ENCODE measurements at places on chromosomes 5 and 9. TPM values are rescaled to one million over a fixed set of nuclear protein-coding genes. Genes with fewer than 3 reads are reported as not detected.

Gene CENPH
- total RNA-seq, result 17.1 TPM

Gene PDCD1LG2
- 0.41 TPM for total RNA-seq

Gene ORM2
- total RNA-seq, result not detected

Gene ACTBL2
- total RNA-seq, result not detected

Gene RNF38
- total RNA-seq, result 38.7 TPM

- no peak for DNase-seq
Measured at GRCh38 chr5:14489643-14490042, 91.9 kb upstream of the OTULINL start.

GRCh38 chr9:133513214-133514100, 11.3 kb downstream of the MYMK start:
- no peak for DNase-seq

GRCh38 chr5:79151942-79152671, 40.5 kb downstream of the BHMT start:
- no peak for DNase-seq

- no peak for DNase-seq
Measured at GRCh38 chr9:75432888-75433287, 344.6 kb downstream of the OSTF1 start.

DNA sequence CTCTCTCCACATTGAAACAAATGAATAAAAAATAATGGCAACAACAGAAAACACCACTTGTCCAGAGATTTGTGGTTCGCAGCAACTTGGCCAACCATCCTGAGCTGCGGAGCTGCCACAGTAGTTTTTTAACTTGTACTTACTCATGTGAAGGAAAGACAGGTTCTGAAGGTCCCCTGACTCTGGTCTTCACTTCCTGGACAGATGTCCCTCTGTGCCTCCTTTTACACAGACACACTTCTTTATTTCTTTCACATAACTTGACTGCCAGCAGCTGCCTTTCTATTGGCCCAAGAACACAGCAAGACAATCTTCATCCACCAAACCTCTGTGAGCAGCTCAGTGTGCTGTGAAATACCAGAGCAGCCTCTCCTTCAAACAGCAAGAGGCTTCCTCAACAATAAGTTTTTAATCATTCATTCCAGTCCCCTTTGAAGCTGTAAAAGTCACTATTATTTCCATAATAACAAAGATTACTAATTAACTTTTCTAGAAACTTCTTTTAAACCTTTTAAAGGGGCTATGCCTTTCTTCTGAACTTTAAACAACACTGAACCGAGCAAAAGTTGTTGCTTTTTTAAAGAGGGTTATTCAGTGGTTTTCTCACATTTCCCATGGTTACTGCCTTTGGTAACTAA, 198.7 kb downstream of the NR2F1-AS1 start:
- DNase-seq, result no peak

- no peak for DNase-seq
Measured at GRCh38 chr5:172846677-172847076, 12.6 kb downstream of the ERGIC1 start.

All from frontal cortex (tissue), 4 donors.